ENCODE measurements at places on chromosomes 3 and 15.

- no peak for DNase-seq
Measured at GRCh38 chr15:48939648-48940047, 24.1 kb downstream of the SHC4 start.

- no peak for DNase-seq
Measured at GRCh38 chr15:78540871-78541743, 863 bp downstream of the PSMA4 start.

GRCh38 chr3:43075904-43076661 lies 29.8 kb downstream of the POMGNT2 start:
- DNase-seq: no peak

- DNase-seq: no peak
Measured at GRCh38 chr3:150149651-150150051, 179.0 kb upstream of the PFN2 start.

DNA sequence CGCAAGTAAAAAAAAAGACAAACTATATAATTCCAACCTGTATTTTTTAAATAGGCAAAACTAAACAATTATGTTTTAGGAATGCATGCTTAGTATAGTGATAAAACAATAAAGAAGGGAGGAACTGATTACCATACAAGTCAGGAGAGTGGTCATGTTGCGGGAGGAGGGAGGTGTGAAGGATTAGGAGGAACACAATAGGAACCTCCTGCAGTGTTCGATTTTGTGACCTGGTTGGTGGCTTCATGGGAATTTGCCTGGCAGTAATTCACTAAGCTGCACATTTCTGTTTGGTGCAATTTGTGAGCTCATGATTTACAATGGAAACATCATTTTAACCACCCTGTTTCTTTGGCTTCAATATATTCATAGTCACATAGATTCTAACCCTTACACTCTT lies 78.3 kb downstream of the TPRA1 start:
- DNase-seq: no peak

GRCh38 chr15:45604326-45604725 lies 17.1 kb downstream of the BLOC1S6 start:
- DNase-seq: no peak

All from activated CD4-positive, alpha-beta T cell treated with anti-CD3 and anti-CD28 coated beads, Interleukin-2, amount 50 U/mL, for 24 hours (primary cell).